ENCODE measurements at places on chromosomes 11 and 22.

DNA sequence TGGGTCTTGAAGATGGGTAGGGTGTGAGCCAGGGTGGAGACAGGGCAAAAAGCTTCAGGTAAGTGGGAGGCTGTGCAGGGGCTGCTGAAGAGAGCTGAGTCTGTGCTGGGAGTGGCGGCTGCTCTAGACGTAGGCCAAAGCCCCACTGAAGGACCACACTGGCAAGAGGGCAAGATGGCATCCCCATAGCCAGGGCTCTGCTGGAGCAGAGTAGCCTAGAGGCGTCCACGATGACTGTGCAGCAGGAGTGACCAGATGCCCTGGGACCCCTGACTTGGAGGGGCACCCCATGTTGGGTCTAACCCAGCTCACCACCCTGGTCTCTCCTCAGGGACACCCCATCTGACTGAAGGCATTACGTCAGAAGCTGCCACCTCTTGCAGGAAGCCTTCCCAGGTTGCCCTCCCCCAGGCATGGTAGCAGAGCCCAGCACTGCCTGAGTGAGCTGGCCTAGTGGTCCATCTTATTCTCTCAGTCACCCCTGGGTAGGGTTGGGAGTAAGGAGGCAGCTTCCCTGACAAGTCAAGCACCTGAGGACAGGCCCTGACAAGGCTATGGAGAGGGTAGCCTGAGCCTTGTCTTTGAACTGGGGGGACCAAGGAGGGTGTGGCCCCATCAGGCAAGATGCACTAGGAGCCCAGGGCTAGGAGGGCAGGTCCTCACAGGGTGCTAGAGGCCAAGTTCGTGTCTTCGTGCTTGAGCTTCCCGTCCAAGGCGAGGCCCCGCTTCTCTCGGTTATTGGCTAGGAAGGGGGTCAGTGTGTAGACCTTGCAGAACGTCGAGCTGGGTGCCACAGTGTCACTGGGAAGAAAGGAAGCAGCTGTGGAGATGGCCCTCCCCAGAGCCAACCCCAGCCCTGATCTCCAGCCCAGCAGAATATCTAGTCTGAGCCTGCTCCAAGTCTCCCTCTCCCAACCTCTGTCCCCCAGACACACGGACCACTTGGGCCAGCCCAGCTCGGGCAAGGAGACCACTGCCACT lies 33.1 kb downstream of the TPBGL start:
- DNase-seq: no peak

DNA sequence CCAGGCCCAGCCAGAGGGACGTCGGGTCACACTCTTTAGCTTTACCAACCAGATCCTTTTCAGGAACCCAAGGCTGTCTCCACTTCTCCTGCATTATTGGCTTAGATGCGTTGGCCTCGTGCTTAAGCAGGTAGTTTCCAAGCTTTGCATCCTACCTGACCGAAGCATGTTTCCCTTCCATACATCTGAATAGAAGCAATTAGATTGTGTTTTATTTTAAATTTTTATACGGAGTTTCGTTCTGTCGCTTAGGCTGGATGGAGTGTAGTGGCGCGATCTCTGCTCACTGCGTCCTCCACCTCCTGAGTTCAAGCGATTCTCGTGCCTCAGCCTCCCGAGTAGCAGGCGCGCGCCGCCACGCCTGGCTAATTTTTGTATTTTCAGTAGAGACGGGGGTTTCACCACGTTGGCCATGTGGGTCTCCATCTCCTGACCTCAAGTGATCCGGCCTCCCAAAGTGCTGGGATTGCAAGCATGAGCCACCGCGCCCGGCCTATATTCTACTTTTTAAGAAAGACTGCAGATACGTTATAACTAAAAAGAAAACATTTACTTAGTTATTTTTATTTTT lies 677 bp downstream of the DYNC2H1 start:
- no peak for DNase-seq

DNA sequence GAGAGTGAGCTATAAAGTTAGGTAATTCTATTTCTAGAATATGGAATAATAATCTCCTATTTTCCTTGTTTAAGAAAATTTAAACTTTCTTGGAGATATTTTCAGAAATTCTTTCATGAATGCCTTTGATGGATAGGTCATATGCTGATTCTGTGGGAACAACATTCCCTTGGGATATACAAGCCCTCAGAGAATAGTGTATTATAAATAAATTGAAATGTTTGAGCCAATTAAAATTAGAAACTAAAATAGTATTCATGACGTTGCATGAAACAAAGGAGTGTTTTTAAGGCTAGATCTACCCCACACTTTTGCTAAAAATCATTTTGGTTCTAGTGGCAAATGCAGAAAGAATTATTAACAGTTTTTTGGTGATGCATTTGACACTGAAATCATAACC lies 269.3 kb upstream of the ANO3 start:
- no peak for DNase-seq

GRCh38 chr22:50600538-50600937 lies at the start of gene MAPK8IP2:
Gene MAPK8IP2 (plus strand): TSS chr22:50600793. CDS start chr22:50600819, 26 bp downstream.
- no peak for DNase-seq

DNA sequence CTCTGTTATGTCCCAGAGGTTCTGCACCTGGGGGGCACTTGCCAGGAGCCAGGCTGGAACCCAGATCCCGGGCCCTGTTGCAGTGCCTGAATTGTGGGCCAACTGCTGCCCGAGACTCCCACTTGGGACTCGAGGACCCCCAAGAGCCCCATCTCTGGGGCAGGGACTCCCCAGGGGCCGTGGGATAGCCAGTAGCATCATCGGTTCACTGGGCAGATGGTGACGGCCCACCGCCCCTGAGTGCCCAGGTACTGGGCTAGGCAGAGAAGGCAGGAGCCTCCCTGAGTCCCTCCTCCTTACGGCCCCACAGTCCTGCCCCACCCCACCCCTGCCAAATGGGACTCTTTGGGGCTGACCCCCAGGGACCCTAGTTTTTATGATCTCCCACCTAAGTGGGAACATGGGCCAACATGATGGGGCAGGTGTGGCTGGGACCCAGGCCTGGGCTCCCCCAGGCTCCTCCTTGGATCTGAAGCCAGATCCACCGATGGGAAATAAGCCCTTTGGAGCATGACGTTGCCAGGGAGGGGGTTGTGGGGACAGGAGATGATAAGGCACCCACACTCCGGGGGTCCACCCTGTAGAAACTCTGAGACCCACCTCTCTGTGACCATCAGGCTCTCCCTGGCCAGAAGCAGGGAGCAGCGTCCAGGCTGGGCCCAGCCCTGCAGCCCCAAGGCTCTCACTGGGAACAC lies 94.5 kb upstream of the FGF3 start:
- DNase-seq: no peak

- DNase-seq: peak; percentile 21
Measured at GRCh38 chr22:21972293-21972779, 10.3 kb downstream of the TOP3B start.

DNA sequence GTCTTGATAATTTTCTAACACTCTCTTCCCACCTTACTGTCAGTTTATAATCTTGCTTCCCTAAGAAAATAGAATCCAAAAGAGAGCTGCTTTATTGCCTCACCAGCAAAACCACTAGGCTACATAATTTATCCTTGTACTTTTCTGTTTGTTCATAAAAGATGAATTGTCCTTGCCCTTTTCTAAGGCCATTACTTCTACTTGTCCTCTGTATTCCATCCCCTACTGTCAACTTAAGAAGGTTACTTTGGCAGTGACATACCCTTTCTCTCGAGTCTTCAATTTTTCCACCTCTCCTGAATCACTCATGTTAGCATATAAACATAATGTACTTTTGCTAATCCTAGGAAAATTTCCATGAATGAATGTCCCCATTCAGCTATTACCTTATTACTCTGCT lies 18.0 kb downstream of the BIRC2 start:
- no peak for DNase-seq

DNA sequence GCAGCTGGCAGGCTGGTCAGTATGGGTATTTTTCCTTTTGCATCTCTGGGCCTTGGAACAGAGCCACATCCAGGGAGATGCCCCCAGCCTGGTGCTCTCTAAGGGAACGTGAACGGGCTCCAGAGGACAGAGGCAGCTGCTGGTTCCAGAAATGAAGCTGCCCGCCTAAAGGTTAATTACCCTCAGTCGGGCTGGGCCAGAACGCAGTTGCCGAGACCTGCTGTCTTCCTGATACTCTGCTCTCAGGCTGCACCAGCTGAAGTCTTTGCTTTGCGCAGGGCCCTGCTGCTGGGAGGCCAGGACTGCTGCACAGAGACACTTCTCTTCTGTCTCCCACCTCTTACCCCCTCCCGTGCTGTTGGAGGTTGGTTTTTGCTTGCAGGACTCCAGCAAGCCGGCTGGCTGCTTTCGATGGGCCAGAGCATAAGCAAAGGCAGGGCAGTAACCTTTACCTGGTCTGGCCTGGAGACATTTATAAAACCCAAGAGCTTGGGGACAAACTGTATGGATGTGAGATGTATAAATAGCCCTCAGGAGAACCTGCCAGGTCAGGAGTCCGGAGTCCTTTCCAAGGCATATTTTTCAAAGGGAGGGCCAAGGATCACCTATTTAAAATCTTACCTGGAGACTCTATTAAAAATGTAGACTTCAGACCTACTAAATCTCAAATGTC lies 197.1 kb downstream of the GRIK4 start:
- DNase-seq: no peak

DNA sequence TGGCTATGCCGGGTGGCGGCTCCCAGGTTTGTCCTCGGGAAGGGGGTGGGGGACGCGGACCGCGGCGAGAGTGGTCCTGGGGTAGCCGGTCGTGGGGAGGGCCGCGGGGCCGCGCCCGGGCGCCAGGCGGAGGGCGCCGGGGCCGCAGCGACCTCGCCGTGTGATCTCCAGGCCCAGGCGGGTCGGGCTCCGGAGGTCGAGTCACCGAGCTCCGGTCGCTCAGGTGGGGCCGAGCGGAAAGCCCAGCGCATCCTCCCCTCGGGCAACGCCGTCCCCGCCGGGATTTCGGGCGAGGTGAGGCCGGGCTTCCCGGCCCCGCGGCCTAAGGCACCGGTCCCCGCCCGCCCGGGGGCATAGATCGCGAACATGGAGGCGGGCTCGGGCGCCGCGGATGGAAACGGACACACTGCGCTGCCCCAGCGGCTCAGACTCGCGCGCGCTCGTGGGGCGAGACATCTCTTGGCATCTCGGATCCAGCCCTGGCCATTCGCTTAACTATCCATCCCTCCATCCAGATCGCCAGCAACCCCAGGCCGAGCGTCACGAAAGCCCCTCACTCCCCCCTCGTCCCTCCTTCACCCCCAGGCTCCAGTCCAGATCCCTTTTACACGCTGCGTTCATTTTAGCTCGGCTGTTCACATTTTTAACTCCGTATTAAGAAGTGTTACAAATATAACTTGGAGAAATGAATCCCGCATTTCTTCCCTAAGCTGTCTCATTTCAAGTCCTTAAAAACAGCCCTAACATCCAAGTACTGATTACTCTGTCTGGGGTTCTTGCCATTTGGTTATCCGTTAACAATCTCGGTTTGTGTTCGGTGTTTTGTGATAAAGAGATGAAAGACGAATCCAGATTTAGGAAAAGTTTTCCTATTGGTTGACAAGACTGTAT lies 460 bp downstream of the ZC3H12C start:
- no peak for DNase-seq

DNA sequence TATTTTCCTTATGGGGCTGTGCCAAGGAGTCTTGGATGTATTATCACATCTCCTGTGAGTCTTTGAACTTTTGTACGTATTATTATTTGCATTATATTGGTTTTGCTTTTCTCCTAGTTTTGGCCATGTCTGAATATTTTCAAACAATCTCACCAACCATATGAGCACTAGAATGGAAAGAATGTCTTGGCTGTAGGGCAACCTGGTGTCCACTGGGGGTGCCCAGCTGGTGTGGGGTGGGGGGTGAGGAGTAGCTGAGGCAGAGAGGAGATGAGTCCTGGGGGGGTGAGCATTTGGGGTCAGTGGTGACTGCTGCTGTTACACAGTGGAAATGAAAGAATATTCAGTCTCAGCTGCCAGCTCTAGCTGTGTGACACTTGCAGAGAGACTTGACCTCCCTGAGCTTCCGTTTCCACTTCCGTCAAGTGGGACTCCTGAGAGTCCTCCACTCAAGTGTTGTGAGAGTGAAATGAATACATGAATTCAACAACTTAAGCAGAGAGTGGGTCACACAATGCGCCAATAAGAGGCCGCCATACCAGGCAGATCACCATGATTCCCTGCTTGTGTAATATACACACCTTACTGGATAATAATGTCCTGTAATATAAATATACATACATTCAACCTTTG lies 12.7 kb upstream of the PVALB start:
- no peak for DNase-seq

GRCh38 chr11:3827434-3828186 lies 13.1 kb downstream of the RHOG start:
- no peak for DNase-seq

DNA sequence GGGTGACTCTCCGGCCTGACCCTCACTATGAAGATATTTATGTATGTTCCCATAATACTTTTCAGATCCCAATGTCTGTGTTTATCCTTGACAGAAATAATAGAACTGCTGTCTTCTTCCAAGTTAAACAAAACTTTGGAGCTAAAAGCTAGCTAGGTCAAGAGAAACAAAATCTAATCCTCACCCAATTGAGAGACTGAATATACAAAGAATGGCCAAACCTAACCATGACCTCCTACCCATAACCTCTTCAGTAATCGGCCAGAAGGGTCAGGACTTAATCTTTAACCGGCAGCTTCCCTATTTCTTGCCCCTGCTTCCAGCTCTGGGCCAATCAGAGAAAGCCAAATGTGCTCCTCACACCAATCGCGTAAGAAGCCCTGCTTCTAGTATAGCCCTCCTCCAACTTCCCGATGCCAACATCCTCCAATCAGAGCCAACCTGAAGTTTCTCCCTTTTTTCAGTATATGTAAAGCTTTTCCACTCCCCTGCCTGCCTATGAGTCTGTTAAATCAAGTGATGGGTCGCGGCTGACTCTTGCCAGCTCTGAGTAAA lies 1.7 kb upstream of the DDX6 start:
- DNase-seq: peak; percentile 41

DNA sequence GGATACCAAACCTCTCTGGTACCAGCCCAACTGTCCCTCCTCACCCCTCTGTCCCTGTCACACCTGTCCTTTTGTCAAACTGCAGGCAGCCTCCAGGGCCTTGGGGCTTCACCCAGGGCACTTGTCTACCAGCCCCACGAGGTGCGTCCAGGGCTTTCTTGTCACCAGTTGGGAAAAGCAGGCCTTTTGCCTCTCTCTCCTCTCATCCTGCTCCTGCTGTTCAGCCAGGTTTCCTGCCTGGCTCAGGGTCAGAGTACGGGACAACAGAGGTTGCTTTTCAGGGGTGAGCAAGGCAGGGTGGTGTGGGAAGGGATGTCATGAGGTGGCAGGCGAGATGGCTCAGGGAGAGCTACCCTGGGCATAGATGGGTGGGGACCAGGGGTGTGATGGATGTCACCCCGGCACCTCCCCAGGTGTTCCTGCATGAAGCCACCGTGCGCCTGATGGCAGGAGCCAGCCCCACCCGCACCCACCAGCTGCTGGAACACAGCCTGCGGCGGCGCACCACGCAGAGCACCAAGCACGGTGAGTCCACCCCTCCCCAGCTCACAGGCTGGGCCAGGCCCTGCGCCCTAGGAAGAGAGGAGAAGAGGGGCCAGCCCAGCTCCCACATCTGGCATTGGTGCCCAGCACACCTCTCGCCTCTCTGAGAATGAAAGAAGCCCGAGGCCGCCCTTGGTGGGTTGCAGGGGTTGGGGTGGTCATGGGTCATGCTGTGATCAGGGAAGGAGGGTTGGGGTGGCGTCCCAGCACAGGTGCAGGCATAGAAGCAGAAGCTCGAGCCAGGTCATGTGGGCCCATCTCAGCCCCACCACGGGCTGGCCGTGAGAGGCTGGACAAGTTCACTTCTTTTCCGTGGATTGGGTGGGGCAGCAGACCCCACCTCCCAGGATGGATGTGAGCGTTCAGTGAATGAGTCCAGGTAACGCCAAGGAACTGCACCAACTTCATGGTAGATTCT lies 10.1 kb downstream of the SHISA8 start:
- no peak for DNase-seq

GRCh38 chr11:130765951-130766649 lies 150.2 kb downstream of the SNX19 start:
- DNase-seq: no peak

GRCh38 chr22:20551805-20552442 lies 44.5 kb downstream of the MED15 start:
- no peak for DNase-seq

Data from stimulated activated CD8-positive, alpha-beta memory T cell treated with anti-CD3 and anti-CD28 coated beads, Interleukin-4, amount 100 ng/mL, for 1 hour (primary cell).